ENCODE measurements at places on chromosomes 7 and 10. TPM values are rescaled to one million over a fixed set of nuclear protein-coding genes. Genes with fewer than 3 reads are reported as not detected.

GRCh38 chr10:86705905-86706304 lies 37.6 kb downstream of the LDB3 start:
- no peak for DNase-seq

- DNase-seq, result no peak
Observed at GRCh38 chr7:5692845-5693278, 88.6 kb downstream of the RNF216 start.

- DNase-seq, result no peak
Observed at GRCh38 chr10:85599081-85599480, 767.5 kb downstream of the GRID1 start.

DNA sequence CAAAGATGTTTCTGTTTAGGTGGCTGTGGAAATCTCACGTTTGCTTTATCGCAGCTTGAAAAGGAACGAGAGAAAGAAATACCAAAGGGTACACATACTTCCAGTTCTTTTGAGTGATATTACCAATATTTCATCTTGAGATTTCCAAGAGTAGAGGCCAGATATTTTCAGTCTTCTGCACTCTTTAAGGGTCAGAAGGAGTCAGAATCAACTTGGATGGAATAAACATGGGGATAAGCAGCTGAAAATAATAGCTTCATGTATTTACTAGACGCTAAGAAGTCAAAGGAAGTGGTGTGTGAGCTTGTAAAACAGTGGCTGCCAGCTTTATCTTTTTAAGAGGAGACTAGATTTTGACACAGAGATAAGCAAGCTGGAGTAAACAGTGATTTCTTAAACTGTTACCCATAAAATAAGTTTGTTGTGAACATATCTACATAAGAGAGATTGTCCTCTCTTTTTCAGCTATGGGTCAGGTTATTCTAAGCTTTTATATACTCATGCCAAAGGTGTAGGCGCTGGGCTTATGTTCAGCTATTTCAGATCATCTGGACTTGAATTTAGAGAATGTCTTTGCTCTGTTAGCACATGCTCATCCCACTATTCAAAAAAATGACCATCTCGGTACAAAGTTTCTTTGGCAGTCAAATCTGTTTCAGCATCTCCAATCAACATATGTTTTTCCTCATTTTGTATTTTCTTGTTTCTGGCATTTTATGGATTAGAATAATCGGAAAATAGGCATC lies 170.8 kb upstream of the TCF7L2 start:
- no peak for DNase-seq

- DNase-seq, result no peak
Observed at GRCh38 chr10:110571093-110571743, 3.7 kb downstream of the SMC3 start.

- DNase-seq, result peak; percentile 67
Observed at GRCh38 chr7:29189743-29190201, 4.8 kb upstream of the CHN2 start.

- DNase-seq, result no peak
Observed at GRCh38 chr7:36107926-36108631, 45.0 kb upstream of the EEPD1 start.

DNA sequence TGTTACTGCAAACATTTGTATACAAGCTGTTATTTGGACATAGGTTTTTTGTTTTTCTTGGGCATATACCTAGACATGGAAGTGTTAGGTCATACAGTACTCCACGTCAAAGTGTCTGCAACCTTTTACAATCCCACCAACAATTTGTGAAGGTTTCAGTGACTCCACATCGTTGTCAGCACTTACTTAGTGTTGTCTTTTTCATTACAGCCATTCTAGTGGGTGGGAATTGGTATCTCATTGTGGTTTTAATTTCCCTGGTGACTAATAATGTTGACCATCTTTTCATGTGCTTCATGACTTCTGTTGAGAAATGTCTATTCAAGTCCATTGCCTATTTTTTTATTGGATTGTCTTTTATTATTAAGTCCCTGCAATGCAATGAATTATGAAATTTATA lies 95.0 kb downstream of the UBE3C start:
- DNase-seq, result no peak

GRCh38 chr7:134623193-134623592 lies 23.5 kb upstream of the BPGM start:
- DNase-seq, result no peak

DNA sequence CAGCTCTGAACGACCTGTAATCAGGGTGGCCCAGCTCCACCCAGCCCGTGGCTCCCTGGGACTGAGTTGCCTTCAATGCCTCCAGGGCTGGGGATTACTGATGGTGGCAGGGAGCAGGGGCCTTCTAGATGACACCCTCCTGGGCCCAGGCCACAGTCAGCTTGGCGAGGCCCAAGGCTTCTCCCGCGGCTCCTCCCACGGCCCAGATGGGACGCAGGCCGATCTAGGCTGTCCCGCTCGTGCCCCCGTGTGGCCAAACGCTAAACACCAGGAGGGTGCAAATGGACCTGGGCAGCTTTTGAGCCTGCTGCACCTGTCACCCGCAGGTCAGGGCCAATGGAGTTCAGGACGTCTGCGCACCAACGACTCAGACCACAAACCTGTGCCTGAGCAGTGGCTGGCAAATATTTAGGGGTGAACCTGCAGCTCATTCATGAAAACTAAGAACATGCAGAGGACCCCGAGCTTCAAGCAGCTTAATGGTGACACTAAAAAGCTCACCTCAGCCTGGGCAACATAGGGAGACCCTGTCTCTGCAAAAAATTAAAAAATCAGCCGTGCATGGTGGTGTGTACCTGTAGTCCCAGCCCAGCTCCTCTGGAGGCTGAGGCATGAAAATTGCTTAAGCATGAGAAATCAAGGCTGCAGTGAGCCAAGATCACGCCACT lies 43.2 kb downstream of the ASB13 start:
- peak; percentile 85 for DNase-seq

- DNase-seq, result no peak
Observed at GRCh38 chr7:33035776-33036175, 26.8 kb downstream of the NT5C3A start.

- no peak for DNase-seq
Observed at GRCh38 chr10:108899670-108900069, 1023.6 kb downstream of the XPNPEP1 start.

- no peak for DNase-seq
Observed at GRCh38 chr10:86961481-86962091, 3.2 kb downstream of the SNCG start.

- DNase-seq, result no peak
Observed at GRCh38 chr7:90698616-90699015, 102.5 kb downstream of the CDK14 start.

DNA sequence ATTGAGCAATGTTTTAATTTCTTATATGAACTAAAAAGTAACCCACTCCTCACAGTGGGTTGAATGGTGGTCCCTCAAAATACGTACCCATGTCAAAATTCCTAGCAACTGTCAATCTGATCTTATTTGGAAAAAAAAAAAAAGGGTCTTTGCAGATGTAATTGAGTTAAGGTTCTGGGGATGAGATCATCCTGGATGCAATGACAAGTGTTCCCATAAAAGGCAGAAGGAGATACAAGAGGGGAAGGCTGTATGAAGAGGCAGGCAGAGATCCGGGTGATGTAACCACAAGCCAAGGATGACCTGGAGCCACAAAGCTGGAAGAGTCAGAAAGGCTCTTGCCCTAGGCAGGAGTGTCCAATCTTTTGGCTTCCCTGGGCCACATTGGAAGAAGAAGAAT lies 516.3 kb upstream of the MKI67 start:
- DNase-seq, result no peak

DNA sequence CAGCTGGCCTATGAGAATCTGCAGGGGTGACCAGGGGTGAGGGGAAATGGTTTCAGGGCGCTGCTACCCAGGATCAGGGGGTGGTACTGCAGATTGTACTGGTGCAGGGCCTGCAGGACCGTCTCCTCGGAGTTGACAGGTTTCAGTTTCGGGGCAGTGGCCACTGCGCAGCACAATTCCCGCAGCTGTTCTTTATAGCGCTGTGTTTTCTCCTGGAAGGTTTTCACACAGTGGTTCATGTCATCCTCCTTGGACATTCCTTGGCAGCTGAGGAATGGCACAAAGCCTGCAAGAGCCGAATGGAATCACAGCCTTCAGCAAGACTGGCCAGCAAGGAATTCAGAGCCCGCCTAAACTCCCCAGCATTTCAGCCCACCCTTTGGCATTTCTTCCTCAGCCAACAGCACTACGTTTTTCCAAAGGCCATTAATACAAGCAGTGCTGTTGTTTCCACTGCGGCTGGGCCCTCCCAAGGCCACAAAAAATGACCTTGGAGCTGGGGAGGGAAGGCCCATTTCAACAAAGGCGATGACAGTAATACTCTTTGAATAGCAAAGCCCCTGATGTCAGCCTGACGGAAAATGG lies 44.9 kb downstream of the PNLIPRP2 start:
- no peak for DNase-seq

DNA sequence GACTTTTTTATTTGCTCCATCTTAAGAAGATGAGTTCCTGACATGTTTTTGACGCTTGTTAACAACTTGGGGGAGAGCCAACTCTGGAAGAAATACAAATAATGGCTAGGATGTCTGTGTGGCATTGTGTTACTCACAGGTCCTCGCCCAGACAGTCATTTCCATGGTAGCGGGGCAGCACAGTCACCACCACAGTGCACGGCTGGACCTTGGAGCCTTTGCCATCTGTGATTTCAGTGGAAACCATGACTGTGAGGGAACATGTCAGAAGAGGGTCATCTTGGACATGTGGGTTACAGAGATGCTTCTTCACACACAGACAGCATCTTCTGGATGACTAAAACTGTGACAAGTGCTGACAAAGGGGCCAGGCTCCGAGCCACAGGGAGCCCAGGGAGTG lies 74.5 kb downstream of the PKD1L1 start:
- DNase-seq, result no peak

- no peak for DNase-seq
Observed at GRCh38 chr7:55427800-55428199, 62.7 kb downstream of the LANCL2 start.

DNA sequence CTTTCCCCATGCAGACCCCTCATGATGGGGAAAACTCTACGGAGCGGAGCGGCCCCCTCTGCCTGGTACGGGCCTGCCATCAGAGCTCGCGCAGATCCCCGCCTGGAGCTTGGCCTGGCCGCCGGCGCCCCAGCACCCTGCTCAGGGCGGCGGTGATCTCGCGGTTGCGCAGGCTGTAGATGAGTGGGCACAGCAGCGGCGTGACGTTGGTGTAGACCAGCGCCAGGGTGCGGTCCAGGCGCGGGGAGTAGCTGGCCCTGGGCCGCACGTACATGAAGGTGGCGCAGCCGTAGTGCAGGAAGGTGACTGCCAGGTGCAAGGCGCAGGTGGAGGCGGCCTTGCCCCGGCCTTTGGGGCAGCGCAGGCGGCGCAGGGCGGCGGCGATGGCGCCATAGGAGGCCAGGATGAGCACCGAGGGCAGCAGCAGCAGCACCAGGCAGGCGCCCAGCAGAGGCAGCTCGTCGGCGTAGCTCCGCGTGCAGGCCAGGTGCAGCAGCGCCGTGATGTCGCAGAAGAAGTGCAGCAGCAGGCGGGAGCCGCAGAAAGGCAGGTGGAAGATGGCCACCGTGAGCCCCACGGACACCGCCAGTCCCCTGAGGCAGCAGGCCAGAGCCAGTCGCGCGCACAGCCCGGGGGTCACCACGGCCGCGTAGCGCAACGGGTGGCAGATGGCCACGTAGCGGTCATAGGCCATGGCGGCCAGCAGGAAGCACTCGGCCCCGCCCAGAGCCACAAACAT lies 33.4 kb downstream of the TAS2R41 start:
- DNase-seq, result no peak

DNA sequence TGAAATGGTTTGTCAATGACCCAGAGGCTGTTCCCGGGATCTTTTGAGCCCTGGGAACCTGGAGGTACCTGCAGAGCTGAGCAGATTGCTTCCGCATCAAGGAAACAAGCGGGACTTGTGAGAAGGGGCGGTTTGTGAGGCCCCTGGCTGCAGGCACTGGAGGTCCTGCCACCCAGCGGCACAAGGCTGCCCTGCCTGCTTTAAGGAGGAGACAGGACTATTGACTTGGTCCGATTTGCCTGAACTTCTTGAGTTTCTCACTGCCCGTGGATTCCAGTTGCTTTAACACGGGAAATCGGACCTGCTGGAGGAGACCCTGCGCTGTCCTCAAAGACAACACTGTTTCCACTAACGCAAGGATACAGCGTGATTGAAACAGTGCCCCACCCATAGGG lies 130.1 kb downstream of the DNAJB6 start:
- DNase-seq, result no peak

DNA sequence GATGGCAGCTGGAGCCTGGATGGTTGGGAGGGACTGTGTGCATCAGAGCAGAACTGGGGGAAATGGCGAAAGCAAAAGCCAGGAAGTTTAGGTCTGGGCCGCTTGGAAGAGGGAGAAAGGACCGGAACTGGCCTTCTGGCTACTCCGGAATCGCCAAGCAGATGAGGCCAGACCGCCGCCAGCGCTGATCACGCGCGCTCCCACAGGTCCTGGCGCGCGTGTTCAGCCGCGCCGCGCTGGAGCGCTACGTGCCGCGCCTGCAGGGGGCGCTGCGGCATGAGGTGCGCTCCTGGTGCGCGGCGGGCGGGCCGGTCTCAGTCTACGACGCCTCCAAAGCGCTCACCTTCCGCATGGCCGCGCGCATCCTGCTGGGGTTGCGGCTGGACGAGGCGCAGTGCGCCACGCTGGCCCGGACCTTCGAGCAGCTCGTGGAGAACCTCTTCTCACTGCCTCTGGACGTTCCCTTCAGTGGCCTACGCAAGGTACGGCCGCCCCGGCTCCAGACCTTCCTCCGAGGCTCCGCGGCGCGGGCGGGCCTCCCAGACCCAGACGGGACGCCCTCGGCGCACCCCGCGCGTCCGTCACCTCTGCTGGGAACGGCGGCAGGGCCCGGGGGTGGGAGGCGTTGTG lies 2.0 kb downstream of the CYP26C1 start:
- DNase-seq, result peak; percentile 81

DNA sequence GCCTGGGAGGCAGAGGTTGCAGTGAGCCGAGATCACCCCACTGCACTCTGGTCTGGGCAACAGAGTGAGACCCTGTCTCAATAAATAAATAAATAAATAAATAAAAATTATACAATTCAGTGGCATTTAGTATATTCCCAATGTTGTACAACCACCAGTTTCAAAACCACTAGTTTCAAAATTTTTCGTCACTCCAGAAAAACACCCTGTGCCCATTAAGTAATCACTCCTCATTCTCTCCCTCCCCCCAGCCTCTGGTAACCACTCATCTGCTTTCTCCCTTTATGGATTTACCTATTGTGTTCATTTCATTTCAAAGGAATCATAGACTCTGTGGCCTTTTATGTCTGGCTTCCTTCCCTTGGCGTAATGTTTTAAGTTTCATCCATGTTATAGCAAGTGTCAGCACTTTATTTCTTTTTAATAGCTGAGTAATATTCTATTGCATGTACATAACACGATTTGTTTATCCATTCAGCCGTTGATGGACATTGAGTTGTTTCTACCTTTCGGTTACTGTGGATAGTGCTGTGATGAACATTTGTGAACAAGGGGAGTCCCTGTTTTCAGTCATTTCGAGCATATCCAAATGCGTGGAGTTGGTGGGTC lies 29.4 kb upstream of the GOLGA7B start:
- DNase-seq, result no peak

The CALHM3 gene
- 0.17 TPM for total RNA-seq

The ODAD2 gene
- not detected for total RNA-seq

The RINT1 gene
- 25.5 TPM for total RNA-seq

The SNX10 gene
- 31.6 TPM for total RNA-seq

The SERPINE1 gene
- total RNA-seq, result 0.44 TPM

The FBXL13 gene
- 0.65 TPM for total RNA-seq

The WIPF3 gene
- total RNA-seq, result not detected

The SLC18A3 gene
- total RNA-seq, result not detected

The BMPER gene
- total RNA-seq, result not detected

The SUN1 gene
- 86.3 TPM for total RNA-seq

Data from activated naive CD8-positive, alpha-beta T cell treated with anti-CD3 and anti-CD28 coated beads, Interleukin-2, amount 10 ng/mL, durations not matched to agents 7 days and 5 days (primary cell).